NCI-H1417 treated with DMSO at 0.1 percent for 48 hours (cell line): ENCODE measurements at places on chromosomes 6 and 20.

DNA sequence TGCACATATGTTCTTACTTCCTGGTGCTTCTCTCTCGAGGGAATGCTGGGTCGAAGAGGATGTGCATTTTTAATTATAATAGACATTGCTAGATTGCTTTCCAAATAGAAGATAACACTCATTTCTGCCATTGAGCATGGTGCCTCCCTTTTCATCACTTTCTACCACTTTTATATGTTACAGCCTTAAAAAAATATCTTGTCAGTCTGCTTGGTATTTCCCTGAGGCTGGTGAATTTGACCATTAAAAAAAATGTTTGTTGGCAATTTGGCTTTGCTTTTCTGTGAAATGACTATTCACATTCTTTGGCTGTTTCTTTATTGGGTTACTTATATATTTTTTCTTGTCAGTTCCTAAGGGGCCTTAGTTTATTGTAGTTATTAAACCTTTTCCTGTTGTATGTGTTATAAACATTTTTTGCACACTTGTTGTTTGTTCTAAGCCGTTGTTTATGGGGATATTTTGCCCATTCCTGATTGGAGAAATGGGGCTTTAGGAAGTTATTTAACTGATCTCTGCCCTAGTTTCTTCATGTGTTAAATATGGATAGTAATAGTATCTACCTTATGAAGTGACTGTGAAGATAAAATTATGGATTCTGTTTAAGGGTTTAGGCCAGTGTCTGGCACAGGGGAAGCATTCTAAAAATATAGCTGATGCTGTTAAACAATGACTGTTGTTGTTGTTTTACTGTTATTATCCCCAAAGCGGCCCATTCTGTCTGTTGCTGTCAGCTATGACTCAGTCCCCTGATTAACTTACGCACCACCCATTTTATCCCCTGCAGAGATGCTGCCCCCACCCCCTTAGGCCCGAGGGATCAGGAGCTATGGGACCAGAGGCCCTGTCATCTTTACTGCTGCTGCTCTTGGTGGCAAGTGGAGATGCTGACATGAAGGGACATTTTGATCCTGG lies 3.8 kb downstream of the DDR1 start:
- no peak for DNase-seq

- no peak for DNase-seq
Observed at GRCh38 chr20:48586730-48587129, 241.1 kb downstream of the PREX1 start.

DNA sequence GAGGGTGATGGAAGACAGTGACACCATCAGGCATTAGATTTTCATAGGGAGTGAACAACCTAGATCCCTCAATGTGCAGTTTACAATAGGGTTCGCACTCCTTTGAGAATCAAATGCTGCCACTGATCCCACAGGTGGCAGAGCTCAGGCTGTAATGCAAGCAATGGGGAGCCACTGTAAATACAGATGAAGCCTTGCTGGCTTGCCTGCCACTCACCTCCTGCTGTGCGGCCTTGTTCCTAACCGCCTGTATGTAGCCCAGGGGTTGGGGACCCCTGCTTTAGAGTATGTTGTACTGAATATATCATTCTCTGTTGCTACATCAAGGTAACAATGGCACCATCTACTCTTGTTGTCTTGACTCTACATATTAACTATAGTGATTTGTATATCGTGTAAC lies 37.1 kb downstream of the TPD52L1 start:
- no peak for DNase-seq

DNA sequence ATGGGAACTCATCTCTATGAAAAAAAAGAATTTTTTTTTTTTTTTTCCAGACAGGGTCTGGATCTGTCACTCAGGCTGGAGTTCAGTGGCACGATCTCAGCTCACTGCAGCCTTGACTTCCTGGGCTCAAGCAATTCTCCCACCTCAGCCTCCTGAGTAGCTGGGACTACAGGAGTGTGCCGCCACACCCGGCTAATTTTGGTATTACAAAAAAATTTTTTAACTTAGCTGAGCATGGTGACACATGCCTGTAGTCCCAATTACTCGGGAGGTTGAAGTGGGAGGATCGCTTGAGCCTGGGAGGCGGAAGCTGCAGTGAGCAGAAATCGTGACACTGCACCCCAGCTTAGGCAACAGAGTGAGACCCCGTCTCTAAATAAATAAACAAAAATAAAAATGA lies 7.5 kb downstream of the DEF6 start:
- DNase-seq, result no peak

DNA sequence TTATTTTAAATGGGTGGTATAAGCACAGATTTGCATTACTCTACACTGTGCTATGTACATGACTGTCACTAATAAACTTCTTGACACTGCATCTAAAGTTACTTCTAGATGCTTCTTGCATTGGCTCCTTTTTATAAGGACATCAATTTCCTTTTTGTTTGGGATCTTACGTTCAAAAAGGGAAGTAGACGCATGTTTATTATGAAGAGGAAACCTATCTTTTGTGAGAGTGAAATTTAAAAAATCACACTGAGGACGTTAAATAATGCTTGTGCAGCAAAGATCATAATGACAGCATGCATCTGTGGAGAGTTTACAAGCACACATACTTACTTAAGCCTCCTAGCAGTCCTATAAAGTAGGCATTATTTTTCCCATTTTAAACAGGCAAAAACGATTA lies 479.5 kb downstream of the CD83 start:
- no peak for DNase-seq

GRCh38 chr6:3546121-3546520 lies 89.3 kb upstream of the SLC22A23 start:
- no peak for DNase-seq

DNA sequence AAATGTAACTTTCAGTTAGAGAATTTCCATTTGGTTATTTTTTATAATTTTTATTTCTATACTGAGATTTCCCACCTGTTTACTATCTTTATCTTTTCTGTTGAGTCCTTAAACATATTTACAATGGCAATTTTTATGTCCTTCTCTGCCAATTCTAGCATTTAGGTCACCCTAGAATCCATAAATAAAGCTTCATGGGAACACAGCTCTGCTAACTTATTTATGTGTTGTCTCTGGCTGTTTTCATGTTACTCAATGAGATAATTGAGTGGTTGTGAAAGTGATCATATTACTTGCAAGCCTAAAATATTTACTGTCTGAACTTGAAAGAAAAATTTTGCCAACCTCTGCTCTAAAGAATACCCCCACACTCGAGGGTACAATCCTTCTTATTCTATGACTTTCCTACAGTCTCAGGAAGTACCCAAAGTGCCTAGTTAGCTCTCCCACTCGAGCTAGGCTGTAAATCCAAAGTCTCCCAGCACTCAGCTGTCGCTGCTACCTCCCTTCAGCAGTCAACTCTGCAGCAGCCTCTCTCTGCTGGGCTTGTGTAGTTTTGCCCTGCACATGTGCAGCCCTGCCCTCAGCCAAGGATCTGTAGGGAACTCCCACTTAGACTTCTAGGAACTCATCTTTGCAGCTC lies 53.5 kb upstream of the GCLC start:
- no peak for DNase-seq

GRCh38 chr20:2706688-2707352 lies 14.2 kb downstream of the EBF4 start:
- no peak for DNase-seq

DNA sequence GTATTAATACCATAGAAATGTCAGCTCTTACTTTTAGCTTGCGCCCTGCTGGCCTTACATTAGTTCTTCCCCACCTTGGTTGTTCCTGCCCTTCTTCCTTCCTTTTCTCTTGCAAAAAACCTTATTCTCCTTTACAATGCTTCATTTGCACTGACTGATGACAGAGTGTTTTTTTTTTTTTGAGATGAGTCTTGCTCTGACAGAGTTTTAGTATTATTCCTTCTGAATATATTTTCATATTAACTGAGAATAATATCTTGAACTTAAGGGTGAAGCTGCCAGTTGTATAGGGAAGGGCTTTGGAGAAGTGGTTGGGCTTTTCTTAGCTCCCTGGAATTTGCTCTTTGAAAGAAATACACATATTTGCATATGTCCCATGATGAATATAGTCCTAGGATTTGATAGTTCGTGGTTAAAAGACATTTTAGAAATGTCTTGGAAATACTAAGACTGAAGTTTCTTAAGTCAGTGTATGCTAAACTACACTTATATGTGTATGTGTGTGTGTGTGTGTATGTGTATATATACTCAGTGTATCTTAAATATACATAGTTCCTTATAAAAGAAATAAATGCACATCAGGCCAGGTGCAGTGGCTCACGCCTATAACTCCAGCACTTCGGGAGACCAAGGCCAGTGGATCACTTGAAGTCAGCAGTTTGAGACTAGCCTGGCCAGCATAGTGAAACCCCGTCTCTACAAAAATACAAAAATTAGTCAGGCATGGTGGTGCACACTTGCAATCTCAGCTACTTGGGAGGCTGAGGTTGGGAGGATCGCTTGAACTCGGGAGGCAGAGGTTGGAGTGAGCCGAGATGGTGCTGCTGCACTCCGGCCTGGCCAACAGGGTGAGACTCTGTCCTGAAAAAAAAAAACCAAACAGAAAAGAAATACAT lies 216.1 kb upstream of the MYLIP start:
- no peak for DNase-seq

- no peak for DNase-seq
Observed at GRCh38 chr20:50398821-50399554, 111.2 kb upstream of the PTPN1 start.

DNA sequence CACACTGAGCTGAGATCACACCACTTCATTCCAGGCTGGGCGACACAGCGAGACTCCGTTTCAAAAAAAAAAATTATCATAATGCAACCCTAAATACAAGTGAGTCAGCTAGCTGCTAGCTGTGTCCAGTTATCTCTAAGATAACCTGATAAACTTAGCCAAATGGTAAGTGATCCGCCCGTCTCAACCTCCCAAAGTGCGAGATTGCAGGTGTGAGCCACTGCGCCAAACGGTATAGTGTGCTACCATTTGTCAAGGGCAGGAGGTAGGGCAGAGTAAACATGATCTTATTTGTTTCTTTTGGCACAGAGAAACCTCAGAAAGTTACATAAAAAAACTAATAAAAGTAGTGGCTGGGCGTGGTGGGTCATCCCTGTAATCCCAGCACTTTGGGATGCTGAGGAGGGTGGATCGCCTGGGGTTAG lies 4.7 kb upstream of the C6orf132 start:
- no peak for DNase-seq

DNA sequence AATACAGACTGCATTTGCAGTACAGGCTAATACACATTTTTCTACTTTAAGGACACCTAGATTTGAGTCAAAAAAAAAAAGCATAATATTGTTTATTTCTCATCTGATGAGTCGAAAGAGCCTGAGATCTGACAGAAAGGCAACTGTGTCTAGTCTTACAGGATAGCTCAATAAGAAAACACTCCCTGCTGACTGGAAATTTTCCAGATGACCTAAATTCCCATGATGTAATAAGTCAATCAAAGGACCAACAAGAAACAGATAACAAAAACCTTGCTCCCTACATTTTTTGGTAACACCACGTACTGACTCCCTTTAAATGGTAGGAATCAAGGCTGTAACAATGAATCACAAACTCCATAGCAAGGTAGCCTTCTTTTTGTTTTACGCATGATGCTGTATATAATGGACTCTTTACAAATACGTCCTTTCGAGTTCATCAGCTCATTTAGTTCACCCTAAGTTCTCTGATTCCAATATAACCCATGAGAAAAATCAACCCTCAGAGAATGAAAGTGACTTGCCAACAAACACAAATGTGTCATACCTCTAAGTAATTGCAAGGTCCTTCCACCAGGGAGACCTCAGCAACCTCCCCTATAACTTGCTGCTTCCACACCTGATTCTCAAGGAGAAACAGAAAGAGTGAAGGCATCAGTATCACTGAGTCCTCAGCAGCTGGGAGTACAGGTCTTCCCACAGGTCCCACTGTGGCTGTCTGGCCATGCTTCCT lies 12.1 kb downstream of the TBX18 start:
- no peak for DNase-seq

DNA sequence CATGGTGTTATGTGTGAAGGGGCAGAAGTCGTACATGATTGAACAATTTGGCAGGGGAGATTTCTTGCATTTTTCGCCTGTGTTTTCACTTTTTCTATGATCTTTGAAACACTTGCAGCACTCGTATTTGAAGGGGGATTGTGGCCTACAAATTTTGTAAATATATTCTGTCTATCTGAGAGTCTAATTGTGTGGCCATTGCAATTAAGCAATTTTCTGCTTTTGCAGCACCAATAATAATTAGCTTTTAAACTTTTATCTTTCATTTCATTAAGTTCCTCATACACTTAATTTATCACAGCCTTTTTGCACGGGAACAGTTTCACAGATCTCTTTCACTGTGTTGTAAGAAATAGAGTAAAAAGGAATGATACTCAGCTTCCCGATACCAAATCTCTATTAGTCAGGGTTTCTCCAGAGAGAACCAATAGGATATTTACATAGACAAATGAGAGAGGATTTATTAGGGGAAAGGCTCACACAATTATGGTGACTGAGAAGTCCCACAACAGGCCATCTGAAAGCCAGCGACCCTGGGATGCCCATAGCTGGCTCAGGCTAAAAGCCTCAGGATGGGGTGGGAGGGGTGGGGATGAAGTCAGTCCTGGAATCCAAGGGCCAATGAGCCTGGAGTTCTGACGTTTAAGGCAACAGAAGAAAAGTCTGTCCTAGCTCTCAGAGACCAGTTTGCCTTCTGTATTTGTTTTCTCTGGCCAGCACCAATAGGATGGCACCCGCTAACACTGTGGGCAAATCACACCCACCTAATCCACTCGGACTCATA lies 58.3 kb downstream of the KIF6 start:
- no peak for DNase-seq

- no peak for DNase-seq
Observed at GRCh38 chr6:139164001-139164400, 29.1 kb downstream of the HECA start.

GRCh38 chr6:74932232-74932888 lies 273.5 kb downstream of the COL12A1 start:
- no peak for DNase-seq

DNA sequence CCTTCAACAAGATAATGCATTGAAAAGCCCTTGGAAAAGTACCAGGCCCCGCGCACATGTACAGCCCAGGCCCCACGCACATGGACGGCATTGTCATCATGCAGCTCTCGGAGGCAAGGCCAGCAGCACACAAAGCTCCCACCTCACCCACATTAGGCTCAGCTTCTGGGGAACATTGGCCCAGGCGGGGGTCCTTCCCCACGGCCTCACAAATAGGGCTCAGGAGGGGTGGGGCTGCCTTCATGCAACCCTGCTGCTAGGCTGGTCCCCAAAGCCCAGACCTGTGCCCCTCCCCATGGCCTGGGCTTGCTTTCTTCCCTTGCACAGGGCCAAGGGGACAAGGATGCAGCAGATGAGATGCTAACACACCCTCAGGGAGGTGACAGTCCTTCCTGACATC lies 26.7 kb downstream of the NPEPL1 start:
- DNase-seq, result no peak

- no peak for DNase-seq
Observed at GRCh38 chr6:90266905-90267621, 29.6 kb downstream of the BACH2 start.

DNA sequence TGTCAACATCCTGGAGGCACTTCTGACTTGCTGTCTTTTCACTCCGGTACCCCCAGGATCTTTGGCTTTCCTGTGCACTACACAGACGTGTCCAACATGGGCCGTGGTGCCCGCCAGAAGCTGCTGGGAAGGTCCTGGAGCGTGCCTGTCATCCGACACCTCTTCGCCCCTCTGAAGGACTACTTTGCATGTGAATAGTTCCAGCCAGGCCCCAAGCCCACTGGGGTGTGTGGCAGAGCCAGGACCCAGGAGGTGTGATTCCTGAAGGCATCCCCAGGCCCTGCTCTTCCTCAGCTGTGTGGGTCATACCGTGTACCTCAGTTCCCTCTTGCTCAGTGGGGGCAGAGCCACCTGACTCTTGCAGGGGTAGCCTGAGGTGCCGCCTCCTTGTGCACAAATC lies 12.0 kb upstream of the MAPRE1 start:
- DNase-seq, result no peak

- no peak for DNase-seq
Observed at GRCh38 chr6:45900808-45901752, 114.6 kb downstream of the CLIC5 start.
